ENCODE measurements at places on chromosomes 7 and 10. TPM values are rescaled to one million over a fixed set of nuclear protein-coding genes. Genes with fewer than 3 reads are reported as not detected.

The SSC4D gene
- not detected for total RNA-seq

DNA sequence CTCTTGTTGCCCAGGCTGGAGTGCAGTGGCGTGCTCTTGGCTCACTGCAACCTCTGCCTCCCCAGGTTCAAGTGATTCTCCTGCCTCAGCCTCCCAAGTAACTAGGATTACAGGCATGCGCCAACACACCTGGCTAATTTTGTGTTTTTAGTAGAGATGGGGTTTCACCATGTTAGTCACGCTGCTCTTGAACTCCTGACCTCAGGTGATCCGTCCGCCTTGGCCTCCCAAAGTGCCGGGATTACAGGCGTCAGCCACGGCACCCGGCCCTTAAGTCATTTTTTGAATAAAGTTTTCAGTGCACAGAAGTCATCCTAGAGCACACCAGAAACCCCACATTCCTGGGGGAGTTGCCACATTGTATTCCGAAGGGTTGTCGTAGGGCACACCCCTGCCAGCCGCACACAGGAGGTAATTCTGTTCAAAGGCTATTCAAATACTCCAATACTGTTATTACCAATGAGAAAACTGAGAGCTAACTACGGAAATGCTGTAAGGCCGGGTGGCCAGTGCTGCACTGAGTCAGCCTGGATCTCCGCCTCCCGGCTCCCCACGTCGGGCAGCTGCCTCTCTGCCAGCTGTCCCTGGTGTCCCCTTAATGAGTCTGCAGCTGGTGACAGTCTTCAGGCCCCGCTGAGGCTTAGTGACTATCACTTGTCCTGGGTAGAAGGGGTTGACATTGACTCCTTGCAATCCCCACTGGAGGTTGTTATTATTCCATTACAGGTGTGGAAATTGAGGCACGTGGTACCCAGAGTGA, 8.6 kb upstream of the RFC2 start:
- H3K27ac ChIP-seq: no peak overlapping the region
- no peaks in the 10 kb centered on the region for H3K27me3 ChIP-seq
- no peak for DNase-seq
- no peaks in the 10 kb centered on the region for H3K4me1 ChIP-seq
- H3K4me3 ChIP-seq: no peak overlapping the region

The KCTD7 gene
- 15.2 TPM for total RNA-seq

- no peaks in the 10 kb centered on the region for H3K4me1 ChIP-seq
- H3K36me3 ChIP-seq: no peaks in the 10 kb centered on the region
- H3K4me3 ChIP-seq: no peak overlapping the region
- DNase-seq: no peak
Measured at GRCh38 chr7:35599645-35600044, 95.3 kb downstream of the HERPUD2 start.

The PON1 gene
- total RNA-seq: not detected

DNA sequence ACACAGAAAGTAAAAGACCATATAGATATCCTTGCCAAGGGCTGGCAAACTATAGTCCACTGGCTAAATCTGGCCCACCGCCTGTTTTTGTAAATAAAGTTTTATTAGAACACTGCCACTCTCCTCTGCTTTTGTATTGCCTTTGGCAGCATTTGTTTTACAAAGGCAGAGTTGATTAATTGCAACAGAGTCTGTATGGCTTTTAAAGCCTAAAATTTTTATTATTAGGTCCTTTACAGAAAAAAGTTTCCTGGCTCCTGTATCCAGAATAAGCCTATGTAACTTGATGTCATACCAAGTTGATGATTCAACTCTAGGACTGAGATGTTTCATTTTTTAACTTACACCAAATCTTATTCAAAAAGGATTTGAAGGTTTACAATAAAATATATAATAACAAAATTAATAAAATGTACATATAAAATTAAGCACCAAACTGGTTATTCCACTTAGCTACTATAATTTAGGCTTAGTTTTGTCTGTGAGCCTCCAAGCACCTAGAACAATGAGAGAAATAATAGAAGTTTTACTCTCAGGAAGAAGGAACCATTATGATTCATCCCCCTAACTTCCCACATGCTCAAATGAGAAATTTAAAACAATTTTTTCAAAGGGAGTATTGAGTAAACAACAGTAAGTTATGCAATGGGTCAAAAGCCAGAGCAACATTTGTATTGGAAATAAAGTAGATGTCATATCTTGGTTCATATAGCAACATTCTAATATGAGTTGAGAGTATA, 31.9 kb downstream of the CPED1 start:
- no peak for DNase-seq
- H3K4me3 ChIP-seq: no peak overlapping the region
- no peaks in the 10 kb centered on the region for H3K4me1 ChIP-seq
- no peak overlapping the region for H3K27ac ChIP-seq
- no peaks in the 10 kb centered on the region for H3K27me3 ChIP-seq

The VAX1 gene
- not detected for total RNA-seq

DNA sequence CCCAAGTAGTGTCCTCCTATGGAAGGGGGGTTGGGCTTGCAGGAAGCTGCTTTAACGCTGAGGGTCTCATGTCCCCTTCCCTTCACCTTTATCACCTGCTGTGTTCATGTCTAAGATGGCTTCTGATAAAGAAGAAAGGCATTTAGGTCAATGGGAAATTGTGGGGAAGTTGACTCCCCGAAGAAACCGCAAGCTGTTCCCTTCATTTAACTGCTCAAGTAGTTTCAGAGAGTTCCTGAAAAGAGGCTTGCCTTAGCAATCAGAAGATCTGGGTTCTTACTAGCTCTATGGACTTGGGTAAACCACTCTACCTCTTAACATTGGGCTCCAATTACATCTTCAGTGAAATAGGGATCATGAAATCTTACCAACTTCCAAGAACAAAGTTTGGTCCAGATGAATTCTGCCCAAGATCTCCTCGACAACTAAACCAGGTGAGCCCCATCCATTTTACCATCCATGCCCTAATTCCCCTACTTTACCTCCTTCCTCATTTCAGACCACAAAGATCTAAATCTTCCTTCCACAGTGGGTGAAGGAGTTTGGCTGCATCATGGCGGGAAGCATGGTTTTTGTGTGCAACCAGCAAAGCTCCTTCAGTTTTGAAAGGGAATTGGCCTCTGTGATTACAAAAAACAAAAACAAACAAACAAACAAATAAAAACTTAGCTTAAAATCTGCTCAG, 30.4 kb upstream of the UCN3 start:
- no peak overlapping the region for H3K27ac ChIP-seq
- DNase-seq: no peak
- H3K27me3 ChIP-seq: no peaks in the 10 kb centered on the region
- no peaks in the 10 kb centered on the region for H3K36me3 ChIP-seq
- H3K4me1 ChIP-seq: peaks cover 35% of the 10 kb centered on the region

DNA sequence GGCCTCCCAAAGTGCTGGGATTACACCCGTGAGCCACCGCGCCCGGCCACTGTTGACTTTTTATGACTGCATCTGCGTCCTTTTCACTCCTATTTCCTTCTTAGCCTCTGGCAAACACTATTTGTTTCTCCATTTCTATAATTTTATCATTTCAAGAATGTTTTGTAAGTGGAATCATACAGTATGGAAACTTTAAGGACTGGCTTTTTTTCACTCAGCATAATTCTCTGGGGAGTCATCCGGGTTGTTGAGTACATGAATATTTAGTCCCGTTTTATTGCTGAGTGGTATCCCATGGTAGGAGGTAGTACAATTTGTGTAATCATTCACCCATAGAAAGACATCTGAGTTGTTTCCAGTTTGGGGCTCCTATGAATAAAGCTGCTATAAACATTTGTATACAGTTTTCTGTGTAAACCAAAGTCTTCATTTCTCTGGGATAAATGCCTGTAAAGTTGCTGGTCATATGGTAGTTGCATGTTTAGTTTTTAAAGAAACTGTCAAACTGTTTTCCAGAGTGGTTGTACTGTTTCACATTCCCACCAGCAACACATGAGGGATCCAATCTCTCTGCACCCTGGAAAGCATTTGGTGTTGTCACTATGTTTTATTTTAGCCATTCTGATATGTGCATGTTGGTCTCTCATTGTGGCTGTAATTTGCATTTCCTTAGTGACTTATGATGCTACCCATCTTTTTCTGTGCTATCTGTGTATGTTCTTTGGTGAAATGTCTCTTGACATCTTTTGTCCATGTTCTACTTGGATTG, 139.6 kb upstream of the EEPD1 start:
- H3K4me1 ChIP-seq: no peaks in the 10 kb centered on the region
- no peak overlapping the region for H3K27ac ChIP-seq
- H3K4me3 ChIP-seq: no peak overlapping the region
- DNase-seq: no peak
- no peaks in the 10 kb centered on the region for H3K36me3 ChIP-seq

DNA sequence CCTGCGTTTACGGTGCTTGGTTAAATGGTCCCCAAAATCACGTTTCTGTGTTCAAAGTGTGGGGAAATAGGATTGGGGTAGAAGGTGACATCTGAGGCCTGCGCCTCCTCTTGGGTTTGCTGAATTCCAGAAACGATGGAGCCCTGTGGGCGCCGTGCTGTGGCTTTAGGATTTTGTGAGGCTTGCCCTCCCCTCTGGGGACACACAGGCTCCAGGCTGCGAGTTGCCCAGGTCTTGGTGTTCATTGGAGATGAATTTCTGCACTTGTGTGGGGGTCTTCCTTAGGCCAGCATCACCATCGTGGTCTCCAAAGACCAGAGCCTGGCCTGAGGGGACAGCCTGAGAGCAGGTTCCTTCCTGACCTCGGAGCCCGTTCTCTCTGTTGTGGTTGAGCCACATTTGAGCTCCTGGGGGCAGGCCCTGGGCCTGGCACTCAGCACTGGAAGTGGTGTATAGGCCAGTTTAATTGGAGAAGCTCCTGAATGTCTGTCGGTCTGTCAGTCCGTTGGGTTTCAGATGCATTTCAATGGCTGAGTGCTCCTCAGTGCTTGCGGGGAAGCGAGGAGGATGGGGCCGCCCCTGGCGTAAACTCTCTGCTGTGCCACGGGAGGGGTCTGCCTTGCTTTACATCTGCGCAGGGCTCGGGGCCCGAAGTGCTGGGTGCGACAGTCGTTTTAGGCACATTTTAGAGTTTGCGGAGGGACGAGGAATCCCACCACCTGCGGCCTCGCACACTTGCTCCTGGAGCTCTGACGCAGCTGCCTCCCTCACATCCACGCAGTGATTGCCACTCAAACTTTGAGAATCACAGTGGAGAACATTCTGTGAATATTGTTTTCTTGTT, 71.7 kb downstream of the DNAJB6 start:
- H3K27me3 ChIP-seq: no peaks in the 10 kb centered on the region
- H3K27ac ChIP-seq: no peak overlapping the region
- H3K4me3 ChIP-seq: no peak overlapping the region
- peaks cover 26% of the 10 kb centered on the region for H3K4me1 ChIP-seq

The ENKUR gene
- not detected for total RNA-seq

GRCh38 chr10:1379601-1380000, 323.4 kb downstream of the WDR37 start:
- DNase-seq: no peak
- H3K27me3 ChIP-seq: peaks cover 28% of the 10 kb centered on the region
- no peaks in the 10 kb centered on the region for H3K36me3 ChIP-seq
- H3K4me1 ChIP-seq: no peaks in the 10 kb centered on the region
- no peak overlapping the region for H3K27ac ChIP-seq
- no peak overlapping the region for H3K4me3 ChIP-seq

DNA sequence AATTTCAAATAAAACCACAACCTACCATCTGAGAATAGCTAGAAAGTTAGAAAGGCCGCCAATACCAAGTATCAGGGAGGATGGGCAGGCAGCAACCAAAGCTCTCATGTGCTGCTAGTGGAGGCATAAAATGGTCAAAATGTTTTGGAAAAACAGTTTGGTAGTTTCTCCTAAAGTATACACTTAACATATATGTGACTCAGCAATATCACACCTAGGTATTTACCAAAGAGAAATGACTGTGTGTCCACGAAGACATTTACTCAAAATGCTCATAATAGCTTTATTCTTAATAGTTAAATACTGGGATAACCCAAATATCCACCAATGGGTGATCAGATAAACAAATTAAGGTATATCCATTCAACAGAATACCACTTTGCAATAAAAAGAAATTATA, 14.3 kb downstream of the RHEB start:
- H3K27me3 ChIP-seq: no peaks in the 10 kb centered on the region
- no peaks in the 10 kb centered on the region for H3K36me3 ChIP-seq
- DNase-seq: no peak
- H3K4me3 ChIP-seq: no peak overlapping the region

Data from CD4-positive, alpha-beta T cell (primary cell).